H7 (cell line): ENCODE measurements at places on chromosomes 4 and X. TPM values are rescaled to one million over a fixed set of nuclear protein-coding genes. Genes with fewer than 3 reads are reported as not detected.
A peak's percentile ranks its signal among the peaks of the same experiment; 100 is the strongest.

GRCh38 chr4:15381806-15382338 is 46.0 kb upstream of the C1QTNF7 start:
- no peak for DNase-seq

DNA sequence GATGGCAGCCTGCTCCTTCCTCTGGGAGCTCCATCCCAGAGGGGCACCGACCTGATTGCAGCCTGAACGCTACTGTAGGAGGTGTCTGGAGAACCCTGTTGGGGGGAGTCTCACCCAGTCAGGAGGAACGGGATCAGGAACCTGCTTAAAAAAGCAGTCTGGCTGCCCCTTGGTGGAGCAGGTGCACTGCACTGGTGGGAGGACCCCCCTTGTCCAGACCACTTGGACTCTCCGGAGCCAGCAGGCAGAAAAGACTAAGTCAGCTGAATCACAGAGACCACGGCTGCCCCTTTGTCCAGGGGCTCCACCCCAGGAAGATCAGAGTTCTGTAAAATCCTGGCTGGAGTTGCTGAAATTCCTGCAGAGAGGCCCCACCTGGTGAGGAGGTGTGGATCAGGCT is 67.3 kb upstream of the MAGEB18 start:
- no peak for DNase-seq

- no peak for DNase-seq
Observed at GRCh38 chr4:40842725-40843423, 93.1 kb downstream of the NSUN7 start.

GRCh38 chr4:99816545-99817308 is at the start of gene DAPP1:
Gene DAPP1, plus strand, starts transcription at chr4:99816827. Its CDS starts 87 bp downstream, at chr4:99816914.
- DNase-seq, result no peak

IRF2 gene
- 11.9 and 14.8 TPM in 2 replicates for total RNA-seq

C4orf36 gene
- total RNA-seq, result 0.97 TPM in 1 of 2 replicates, not detected in the other

- DNase-seq, result peak; percentile 72
Observed at GRCh38 chrX:39759526-39760224, 338.1 kb downstream of the BCOR start.

DNA sequence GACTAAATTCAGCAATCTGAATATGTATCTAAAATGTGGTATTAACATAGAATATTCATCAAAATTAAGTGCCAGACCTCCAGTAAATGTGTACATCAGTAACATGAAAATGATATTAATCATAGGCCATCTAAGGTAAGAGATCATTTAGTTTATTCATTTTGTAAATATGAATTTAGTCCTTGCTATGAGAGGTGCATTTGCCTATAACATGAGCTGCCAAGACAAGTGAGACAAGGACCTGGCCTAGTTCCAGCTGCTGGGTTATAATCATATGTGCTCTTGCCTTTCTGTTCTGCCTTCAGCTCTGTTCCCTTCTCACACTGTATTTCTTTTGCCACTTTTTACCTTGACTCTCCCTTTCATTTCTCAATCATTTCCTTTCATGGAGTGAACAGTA is 160.0 kb downstream of the STIM2 start:
- no peak for DNase-seq

GRCh38 chrX:85037114-85037513 is 33.4 kb downstream of the APOOL start:
- DNase-seq, result no peak

GPM6B gene
- total RNA-seq, result 205 and 225 TPM in 2 replicates

KLF8 gene
- 7.3 and 8.1 TPM in 2 replicates for total RNA-seq

YY2 gene
- total RNA-seq, result 0.10 and 0.30 TPM in 2 replicates

GRCh38 chr4:145984563-145984962 is 45.9 kb upstream of the ZNF827 start:
- peak; percentile 10 for DNase-seq

DNA sequence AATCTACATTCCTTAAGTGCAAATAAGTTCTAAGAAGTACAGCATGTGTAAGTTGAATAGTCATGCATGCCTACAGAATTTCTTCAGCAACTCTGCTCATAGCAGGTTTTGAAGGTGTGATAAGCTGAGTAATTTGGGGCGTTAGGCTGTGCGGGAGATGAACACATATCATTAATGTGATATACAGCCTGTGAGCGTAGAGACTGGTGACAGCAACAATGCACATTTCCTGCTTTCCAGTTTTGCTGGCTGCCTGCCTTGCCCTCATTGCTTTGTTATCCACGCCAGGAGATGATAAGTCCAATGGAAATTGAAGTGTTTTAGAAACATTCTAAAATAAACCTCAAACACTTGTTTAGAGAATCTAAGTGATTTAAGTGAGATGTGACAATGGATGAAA is 1709.4 kb downstream of the ARAP2 start:
- DNase-seq, result no peak

DNA sequence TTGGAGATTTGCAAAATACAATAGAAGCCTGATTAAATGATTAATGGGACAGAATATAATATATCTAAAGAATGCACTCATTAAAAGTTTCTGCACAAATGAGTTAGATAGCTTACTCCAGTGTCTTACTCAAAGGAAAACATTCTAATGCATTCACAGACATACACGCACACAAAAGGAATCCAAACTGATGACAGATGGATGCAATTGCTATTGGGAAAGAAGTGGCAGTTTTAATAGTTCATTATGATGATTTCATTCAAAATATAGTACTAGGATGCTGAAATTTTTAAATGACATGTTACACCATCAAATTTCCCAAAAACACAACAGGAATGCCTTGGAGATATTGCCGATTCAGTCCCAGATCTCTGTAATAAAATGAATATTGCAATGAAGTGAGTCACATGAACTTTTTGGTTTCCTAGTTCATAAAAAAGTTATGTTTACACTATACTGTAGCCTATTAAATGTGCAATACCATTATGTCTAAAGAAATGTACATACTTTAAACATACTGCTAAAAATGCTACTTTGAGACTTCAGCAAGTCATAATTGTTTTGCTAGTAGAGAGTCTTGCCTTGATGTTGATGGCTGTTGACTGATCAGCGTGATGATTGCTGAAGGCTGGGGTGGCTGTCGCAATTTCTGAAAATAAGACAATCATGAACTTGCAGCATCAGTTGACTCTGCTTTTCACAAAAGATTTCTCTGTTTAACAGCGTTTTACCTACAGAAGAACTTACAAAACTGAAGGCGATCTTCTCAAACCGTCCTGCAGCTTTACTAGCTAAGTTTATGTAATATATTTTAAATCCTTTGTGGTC is 45.6 kb downstream of the BBS12 start:
- no peak for DNase-seq

DNA sequence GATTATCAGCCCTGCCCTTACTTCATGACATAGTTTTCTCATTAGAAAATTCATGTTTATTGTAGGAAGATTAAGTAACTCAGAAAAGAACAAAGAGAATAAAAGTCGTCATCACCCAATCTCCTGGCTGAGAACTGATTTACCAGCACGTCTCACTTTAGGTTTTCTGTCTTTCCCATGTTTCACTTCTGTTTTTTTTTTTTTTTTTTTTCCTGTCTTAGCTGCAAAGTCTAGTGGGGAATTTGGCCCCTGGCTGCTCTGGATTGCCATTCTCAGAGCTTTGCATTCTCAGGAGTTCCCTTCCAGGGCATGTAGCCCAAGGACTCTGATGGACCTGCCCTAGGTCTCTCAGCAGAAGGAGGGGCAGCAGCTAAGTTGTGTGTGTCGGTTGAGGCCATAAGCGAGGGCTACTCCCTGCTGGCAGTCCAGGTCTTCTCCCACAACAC is 57.8 kb downstream of the TMEM131L start:
- no peak for DNase-seq

DNA sequence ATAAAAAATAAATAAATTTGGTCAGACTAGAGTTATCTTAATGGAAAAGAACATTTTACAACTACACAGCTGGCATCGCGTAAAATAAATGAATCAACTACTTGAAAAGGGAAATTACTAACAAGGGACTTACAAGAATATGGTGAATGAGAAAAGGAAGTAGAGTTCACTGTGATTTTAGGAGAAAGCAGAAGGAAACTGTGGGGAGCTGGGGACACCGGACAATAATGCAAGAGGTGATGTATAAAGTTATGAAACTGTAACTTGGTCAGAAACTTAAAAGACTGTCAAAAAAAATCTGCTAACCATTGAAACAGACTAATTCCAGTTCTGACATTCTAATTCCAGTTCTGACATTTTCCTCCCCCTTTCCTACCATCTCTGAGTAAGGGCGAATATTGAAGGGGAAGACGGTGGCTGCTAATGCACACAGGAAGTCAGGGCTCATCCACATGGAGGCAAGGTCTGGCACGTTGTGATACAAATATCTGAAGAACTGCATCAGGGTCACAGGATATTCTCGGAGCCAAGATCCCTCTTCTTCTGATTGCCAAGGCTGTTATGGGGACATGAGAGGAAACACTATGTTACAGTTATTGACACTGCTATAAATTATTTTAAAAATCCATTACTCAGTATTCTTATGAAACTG is 170.5 kb downstream of the CDS1 start:
- DNase-seq, result no peak

BANK1 gene
- total RNA-seq, result 1.3 TPM in 1 of 2 replicates, not detected in the other

DNA sequence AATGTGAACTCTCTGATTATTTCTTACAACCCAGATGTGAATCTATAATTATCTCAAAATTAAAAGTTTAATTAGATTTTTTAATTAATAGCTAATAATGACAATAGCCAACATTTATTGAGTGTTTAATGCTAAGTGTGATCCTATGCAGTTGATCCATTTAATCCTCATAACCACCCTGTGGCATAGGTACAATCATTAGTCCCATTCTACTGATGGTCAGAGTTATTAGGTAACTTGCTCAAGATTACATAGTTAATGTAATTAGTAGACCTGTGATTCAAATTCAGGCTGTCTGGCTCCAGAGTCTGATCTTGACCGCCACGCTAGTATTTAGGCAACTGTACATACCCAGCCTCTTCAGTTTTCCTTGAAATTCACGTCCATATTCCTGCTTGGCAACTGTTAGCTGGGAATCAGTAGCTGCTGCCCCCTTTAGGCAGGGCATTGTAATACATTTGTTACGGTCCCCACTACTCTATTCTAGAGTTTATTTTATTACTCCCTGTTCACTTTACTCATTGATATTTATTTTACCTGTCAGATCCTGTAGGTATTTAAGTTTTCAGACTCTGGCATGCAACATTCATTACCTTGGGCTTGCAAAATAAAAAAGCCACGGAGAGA is 20.6 kb upstream of the TEC start:
- peak; percentile 71 for DNase-seq

PRKG2 gene
- 2.2 and 3.1 TPM in 2 replicates for total RNA-seq

DNA sequence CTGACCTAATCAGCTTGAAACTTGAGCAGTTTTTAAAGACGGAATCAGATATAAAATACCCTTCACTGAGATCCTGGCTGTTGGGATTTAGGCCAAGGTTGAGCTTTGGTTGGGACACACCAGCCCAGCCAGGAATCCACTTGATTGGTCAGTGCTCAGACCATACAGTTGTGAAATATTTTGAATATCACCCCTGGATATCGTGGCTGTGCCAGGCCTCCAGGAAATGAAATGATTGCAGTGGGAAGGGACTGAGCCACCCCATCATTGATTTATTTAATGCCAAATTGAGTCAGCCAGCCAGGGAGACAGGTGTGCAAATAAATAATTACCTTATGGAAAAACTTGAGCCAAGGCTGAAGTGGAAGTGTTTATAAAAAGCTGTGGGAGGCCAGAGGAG is 128.4 kb upstream of the SCML1 start:
- DNase-seq, result no peak

GRCh38 chr4:103497692-103498091 is 222.1 kb downstream of the TACR3 start:
- DNase-seq, result no peak
